H4 (cell line): ENCODE measurements at places on chromosomes 1 and 21.

- DNase-seq, result no peak
These were observed 559.3 kb upstream of the ZRANB2 start for GRCh38 chr1:71640116-71640515.

- DNase-seq, result no peak
These were observed 24.0 kb downstream of the DDR2 start for GRCh38 chr1:162656266-162656665.

- DNase-seq, result no peak
These were observed 23.9 kb upstream of the SLC25A34 start for GRCh38 chr1:15712168-15712567.

GRCh38 chr1:223713546-223714420 lies 1.4 kb downstream of the CAPN2 start:
- DNase-seq, result no peak

- DNase-seq, result no peak
These were observed 5.5 kb downstream of the COA7 start for GRCh38 chr1:52692697-52693096.
